Astrocyte of the spinal cord (primary cell): ENCODE measurements at places on chromosomes 12 and 14.

- no peak for DNase-seq
These were observed 329.0 kb downstream of the ZFP36L1 start for GRCh38 chr14:68463705-68464374.

DNA sequence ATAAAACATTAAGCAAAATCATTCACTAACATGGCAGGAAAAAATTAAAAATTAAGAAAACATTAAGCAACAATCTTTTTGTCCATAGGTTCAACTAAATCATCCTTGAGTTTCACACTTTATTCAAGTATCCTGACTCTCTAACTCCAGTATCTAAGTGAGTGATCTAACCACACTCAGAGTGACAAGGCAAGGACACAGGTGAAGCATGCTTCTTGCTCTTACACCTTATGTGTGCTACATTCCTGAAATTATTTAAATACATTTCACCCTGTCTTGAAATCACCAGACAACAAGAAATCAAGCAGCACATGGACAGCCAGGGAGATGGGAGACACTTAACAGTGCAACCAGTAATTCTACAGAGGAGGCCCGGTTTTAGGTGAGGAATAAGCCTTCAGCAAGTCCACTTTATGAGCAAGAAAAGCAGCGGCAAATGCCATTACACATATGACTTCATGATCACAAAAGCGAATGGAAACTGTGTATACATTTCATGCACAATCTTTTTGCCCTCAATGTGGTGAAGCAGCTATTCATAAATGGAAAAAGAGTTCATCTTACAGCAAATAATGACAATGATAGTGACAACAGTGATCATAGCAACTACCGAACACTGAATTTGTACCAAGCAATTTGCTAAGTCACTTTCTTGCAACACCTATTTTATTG is 37.4 kb downstream of the PHLDA1 start:
- no peak for DNase-seq

GRCh38 chr12:124592481-124593160 is 25.2 kb upstream of the NCOR2 start:
- no peak for DNase-seq

- peak; percentile 72 for DNase-seq
These were observed 52.5 kb downstream of the C12orf75 start for GRCh38 chr12:105382771-105383622.

DNA sequence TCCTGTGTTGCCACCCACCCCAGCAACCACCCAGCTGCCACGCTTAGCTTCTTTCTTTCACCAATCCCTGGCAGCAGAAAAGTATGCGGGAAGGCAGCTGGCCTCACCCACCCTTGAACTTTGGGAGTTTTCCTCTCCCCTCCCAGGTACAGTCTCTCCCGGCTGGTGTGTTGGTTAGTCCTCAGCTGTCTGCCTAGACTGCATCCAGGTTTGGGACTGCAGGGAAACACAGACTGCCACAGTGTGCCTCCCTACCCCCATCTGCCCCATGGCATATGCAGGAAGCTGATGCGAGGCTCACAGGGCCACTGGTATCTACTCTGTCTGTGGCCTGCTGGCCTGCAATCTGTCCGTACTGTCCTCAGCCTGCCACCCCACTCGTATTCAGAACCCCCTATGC is 2.1 kb downstream of the CD9 start:
- no peak for DNase-seq
